ENCODE measurements at places on chromosomes 16 and 17.
A peak's percentile ranks its signal among the peaks of the same experiment; 100 is the strongest.

DNA sequence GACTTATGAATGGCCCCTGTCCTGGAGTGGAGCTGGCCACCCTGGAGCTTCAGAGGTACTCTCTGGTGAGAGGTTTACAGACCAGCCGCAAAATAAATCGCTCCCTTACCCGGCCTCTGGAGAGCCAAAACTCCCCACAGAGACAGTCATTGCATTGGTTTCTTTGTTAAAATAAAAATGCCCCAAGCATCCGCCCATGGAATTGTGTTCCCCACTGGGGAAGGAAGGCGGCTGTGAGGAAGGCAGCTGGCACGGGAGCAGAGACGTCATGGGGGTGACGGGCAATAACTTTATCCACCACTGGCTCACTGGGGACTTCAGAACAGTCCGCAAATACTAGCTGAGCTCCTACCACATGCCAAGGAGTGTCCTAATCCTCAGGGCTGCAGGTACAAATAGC, 266.2 kb upstream of the FOXF1 start:
- no peak for DNase-seq

DNA sequence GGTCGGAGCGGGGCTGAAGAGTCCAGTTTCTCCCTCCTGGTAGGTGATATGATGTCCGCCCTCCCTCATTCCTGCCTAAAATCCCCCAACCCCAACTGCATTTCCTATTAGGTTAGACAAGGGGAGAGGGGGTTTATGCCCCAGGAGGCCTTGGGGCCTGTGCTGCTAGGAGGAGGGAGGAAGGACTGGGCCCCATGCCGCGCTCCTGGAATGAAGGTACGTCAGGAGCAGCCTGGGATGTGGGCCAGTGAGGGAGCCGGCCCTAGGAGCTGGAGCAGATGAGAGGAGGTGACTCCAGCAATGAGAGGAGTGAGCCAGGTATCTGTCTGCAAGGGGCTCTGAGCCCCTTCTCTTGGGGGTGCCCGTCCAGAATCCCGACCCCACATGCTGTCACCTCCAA, 46.9 kb upstream of the CDC42EP4 start:
- no peak for DNase-seq

DNA sequence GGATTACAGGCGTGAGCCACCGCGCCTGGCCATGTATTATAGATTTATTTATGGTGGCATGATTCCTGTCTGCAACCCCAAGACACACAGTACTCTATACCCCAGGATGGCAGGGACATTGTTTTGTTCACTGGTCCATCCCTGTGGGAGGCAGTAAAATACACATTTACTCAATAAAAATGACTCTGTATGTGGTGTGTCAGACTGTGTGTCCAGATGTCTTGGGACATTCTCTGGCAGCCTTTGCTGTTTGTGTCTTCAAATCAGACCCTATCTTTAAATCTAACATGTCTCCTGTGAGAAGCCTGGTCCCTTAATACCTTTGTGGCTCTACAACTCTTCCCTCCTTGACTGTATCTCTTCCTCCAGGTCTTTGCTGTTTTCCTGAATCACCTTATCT, 1.7 kb upstream of the COASY start:
- DNase-seq = no peak

DNA sequence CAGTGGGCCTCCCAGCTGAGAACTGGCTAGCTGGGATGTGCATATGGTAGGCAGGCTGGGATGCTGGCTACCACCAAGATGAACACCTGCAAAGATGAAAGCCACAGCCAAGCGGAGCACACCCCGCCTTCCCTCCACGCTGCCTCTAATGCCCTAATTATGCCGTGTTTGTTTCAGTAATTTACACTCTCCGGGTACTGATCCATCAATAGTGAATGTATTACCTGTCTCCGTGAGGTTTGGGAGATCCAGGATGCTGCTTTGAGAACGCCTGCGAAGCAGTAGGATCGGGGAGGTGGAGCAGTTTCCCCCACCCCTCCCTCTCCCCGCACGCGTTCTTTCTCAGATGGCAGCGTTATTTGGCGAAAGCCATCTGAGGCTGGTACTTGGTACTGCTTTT, 28.9 kb upstream of the GSE1 start:
- DNase-seq = no peak

DNA sequence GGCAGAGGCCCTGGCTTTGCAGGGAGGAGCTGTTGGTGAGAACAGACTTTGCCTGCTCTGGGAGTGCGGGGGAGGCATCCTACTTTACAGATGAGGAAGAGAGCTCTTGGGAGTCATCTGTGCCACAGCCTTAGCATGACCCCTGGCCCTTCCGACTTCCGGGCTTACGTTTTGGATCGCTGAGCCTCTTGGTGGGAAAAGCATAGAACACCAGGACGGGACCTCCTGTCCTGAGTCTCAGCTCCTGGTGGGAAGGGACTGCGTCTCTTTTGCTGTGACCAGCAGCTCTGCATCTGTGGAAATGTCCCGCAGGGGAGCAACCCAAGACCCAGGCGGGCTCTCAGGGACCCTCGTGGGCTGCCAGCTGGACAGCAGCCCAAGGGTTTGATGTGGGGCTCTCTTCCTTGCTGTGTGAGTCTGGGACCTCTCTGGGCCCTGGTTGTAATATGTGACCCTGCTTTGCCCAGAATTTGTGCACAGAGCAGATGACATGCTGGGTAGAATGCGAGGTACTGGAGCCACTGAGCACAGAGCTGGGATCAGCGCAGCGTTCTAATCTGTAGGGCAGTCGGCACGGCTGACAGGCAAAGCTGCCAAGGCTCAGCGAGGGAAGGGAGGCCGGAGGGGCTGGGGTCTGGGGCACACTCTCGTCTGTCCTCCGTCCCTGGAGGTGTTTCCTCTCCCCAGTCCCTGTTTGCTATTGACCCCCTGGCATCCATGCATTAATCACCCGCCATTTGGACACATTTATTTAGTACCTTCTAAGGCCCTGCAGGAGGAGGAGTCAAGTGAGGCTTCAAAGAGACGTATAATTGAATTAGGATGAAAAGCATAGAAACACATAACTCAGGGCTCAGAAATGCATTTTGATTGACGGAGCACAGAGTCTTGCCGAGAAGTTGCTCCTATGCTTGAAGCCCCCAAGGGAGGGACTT, 64.0 kb downstream of the NT5M start:
- DNase-seq = no peak

- peak; percentile 39 for DNase-seq
Observed at GRCh38 chr16:85169333-85170065, 57.2 kb upstream of the CIBAR2 start.

- peak; percentile 55 for DNase-seq
Observed at GRCh38 chr16:89828199-89828869, at the start of gene SPIRE2. SPIRE2 (plus strand) TSS chr16:89828475; CDS start chr16:89828551, 76 bp downstream.

DNA sequence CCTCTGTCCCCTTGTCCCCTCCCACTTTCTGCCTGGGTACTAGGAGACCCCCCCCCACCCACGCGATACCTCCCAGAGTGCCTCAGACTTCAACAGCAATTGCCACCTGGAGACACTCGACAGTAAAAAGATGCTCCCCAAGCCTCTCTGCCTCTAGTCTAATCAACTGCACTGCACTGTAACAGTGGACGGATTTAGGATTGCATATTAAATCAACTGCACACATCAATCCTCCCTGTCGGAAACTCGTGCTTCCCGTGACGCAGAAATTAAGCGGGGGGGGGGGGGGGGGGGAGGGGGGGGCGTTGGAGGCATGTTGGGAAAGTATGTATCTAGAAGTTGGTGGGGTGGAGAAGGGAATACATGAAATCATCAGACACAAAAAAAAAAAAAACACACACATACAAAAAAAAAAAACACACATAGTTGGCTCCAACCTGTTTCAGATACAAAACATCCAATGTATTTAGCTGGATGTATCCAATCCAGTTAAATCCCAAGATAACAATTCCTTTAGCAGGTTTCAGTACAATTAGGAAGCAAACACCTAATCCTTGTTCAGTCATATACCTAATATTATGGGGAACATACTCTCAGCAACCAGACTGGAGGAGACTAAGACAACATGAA, 29.7 kb downstream of the FAM222B start:
- DNase-seq = peak; percentile 74

DNA sequence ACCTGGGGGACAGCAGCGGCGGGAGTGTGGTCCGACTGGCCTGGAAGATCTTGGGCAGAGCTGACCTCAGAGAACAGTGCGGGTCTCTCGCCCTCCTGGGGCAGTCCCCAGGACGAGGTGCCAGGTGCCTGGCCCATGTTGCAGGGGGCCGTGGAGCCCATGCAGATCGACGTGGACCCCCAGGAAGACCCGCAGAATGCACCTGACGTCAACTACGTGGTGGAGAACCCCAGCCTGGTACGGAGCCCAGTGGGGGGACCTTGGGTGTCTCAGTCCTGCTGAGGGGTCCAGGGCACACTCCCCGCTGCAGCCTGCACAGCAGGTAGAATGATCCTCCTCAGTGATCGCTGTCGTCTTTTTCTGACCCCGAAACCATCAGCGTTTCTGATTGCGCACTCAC, 1.4 kb downstream of the GPS1 start:
- no peak for DNase-seq

GRCh38 chr16:55842369-55843104, 9.6 kb upstream of the CES1 start:
- peak; percentile 47 for DNase-seq

GRCh38 chr16:68356249-68356918, 45.6 kb downstream of the PRMT7 start:
- no peak for DNase-seq

- DNase-seq = no peak
Observed at GRCh38 chr16:817001-817906, 16.7 kb upstream of the GNG13 start.

DNA sequence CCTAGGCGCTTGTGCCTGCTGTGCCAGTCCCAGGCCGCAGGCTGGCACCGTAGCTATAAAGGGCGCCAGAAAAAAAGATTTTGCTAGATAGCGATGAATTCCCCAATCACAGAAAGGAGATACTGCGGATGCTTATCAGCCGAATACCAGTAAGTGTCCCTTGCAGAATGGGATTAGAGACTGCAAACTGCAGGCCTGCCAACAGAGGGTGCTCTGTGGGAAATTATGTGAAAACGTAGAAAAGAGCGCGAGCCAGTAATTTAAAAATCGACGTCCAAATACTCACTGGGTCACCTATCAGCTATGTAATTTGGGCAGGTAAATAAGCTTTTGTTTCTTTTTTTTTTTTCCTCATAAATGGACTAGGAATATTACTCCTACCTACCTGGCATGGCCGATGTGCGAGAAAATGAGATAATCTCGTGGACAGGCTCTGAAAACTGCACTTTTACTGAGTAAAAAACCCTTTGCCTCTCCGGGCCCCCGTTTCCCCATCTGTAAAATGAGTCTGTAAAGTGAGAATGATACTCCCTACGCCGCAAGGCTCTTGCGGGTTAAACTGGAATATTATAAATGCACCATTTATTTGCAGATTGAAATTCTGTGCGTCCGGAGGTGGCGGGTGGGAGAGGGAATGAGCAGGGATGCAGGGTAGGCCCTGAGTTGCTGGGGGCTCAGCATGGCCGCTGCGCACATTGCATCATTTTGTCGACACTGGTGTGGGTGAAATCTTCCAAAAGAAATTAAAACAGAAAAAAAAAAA, 1.2 kb upstream of the COG1 start:
- peak; percentile 65 for DNase-seq

DNA sequence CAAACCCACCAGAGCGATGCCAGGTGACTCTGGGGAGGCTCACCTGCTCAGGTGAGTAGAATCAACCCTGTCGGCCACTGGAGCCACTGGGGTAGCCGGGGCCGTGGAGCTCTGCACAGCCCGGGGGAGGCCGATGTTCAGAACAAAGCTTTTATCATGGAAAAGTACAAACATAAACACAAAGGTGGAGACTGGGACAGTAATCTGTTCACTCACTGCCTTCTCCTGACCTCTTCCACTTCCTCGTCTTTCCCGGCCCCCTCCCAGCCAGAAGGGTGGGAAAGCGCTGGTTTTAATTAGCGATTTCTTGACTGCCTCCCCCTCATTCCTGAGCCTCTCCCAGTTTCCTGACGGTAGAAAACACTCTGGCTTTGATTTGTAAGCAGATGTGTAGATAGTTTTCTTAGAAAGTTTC, 9.8 kb upstream of the TEX19 start:
- no peak for DNase-seq

DNA sequence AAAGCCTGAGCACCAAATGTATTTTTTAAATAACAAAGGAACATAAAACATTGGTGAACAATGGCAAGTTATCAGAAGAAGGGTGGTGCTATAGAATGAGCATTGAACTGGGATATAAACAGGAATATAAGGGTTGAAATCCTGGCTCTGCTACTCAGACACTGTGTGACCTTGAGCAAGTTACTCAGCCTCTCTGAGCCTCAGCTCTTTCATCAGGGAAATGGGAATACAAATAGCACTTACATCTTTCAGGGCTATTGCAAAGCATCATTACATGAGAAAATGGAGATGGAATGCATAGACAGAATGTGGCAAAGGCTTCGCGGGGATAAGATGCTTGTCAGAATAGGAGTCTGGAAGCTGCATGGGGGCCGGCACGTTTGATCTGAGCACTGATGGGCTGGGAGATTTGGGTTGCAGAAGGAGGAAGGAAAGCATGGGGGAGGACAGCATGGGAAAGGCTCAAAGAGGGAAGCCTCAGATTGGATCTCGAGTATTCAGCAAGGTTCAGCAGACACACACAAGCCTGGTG, 4.8 kb upstream of the CDH5 start:
- no peak for DNase-seq

DNA sequence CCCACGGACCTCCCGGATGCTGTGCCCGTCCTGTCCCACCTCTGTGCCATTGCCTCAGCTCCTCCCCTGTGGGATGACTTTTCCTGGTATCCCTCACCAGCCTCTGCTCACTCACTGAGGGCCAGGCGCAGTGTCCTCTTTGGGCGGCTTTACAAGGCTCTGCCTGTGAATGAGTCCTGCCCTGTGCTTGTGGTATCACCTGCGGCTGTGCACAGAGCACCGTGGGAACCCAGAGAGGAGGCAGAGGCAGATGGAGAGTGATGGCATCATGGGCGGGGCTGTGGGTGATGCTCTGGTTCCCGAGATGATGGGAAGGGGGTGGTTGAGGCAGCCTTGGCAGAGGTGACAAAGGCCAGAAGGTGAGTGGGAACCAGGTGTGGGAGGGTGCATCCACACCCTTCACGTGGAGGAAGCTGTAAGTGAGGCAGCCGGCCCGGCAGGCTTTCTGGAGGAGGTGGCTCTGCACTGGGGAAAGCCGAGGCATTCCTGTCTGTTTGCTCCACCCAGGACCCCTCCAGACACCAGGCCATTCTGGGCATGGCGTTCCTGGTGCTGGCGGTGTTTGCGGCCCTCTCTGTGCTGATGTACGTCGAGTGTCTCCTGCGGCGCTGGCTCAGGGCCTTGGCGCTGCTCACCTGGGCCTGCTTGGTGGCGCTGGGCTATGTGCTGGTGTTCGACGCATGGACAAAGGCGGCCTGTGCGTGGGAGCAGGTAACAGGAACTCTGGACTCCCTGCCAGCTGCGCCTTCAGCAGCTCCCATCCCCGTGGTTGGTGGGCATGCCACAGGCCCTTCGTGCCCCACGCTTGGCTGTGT, 23.8 kb downstream of the ADCY7 start:
- DNase-seq = no peak

- no peak for DNase-seq
Observed at GRCh38 chr17:82407255-82407654, 10.9 kb upstream of the HEXD start.

GRCh38 chr17:40541873-40542557, 23.3 kb downstream of the CCR7 start:
- DNase-seq = no peak

- DNase-seq = no peak
Observed at GRCh38 chr17:27496005-27496404, 39.8 kb downstream of the KSR1 start.

Data from HCEC 1CT (cell line).